Activated gamma-delta T cell treated with anti-CD3 and anti-CD28 coated beads, Interleukin-2, amount 50 U/mL, for 16 hours (primary cell): ENCODE measurements at places on chromosomes 2 and 18.

- no peak for DNase-seq
Observed at GRCh38 chr2:156918410-156918809, 339.1 kb upstream of the GALNT5 start.

GRCh38 chr2:39390216-39390615 lies 46.9 kb downstream of the MAP4K3 start:
- DNase-seq, result no peak

DNA sequence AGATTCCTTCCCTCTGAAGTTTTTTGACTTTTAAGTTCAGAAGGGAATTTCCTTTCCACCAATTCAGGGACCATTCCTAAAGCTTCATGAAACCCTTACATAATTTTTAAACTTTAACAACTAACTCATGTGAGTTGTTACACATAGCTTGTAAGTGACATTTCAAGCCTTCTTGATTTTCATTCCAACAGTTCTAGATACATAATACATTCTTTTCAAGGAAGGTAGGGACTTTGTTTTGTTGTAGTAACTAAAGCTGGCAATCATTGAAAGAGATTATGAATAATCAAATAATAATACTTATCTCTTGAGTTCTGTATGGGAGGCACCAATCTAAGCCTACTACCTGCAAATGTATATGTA lies 45.4 kb downstream of the SETBP1 start:
- DNase-seq, result no peak

GRCh38 chr2:231780123-231780908 lies 766 bp downstream of the PDE6D start:
- no peak for DNase-seq

- DNase-seq, result peak; percentile 14
Observed at GRCh38 chr18:61901323-61901986, 8.6 kb upstream of the RNF152 start.

- no peak for DNase-seq
Observed at GRCh38 chr2:50535256-50535655, 496.7 kb downstream of the NRXN1 start.

DNA sequence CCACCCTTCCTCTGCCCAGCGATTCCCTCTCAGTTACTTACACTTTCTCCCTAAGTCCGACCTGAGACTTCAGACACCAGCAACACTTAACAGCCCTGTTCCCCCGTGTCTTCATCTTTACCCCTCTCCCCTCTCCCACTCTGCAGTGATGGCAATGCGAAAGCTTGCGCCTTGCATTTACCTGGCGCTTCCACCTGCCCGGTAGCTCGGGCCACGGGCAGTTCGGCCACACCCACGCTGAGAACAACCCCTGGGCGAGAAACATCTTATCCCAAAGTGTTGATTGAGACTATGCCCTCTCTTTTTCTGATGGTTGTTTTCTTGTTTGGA lies 558 bp downstream of the DNAJC10 start:
- no peak for DNase-seq

- no peak for DNase-seq
Observed at GRCh38 chr2:128696421-128696820, 377.8 kb upstream of the HS6ST1 start.

DNA sequence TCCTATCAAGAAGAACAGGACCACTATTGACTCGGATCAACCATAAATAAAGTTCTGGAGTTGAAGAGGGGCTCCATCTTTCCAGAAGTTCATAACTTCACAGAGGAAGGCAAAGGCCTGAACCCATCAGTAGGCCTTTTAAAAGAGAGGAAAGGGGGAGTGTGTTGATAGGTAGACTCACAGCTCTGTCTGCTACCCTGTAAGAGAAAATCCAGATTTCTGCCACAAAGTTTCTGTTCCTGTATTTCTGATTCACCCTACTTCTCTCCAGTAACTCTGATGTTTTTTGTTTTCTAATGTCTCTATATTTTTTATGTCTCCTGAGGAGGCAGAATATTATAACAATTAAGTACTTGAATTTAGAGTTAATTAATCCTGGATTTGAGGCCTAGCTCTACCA lies 564.0 kb downstream of the TNS1 start:
- no peak for DNase-seq

DNA sequence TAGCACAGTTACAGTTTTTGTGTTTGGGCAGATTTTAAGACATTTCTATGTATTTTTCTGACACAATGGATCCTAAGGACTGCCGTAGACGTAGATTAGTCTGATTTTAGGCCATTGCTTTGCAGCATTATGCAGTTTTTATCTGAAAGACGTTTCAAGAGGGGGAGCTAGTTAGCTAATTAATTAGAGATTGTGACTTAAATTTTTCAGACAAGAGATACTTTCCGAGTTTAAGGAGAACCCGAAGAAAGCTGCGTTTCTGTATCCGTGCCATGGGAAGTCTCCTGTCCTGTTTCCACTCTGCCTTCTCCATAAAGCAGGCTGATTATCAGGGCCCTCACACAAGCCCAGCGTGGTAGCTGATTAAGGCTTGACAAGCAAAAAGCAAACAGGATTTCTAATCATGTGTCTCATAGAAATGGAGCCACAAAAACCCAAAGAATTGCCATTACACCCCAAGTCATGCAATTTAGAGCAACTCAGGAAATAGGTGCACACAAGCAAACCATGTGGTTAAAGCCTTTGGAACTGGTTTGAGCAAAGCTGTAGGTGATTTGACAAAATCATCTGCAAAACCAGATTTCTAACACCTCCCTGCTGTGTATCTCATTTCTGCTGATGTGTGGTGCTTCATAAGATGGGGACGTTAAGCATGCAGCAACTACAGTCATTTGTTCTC lies 808.1 kb downstream of the RNF144A start:
- DNase-seq, result peak; percentile 20

GRCh38 chr2:95552911-95553310 lies 38.9 kb upstream of the TRIM43 start:
- DNase-seq, result no peak

DNA sequence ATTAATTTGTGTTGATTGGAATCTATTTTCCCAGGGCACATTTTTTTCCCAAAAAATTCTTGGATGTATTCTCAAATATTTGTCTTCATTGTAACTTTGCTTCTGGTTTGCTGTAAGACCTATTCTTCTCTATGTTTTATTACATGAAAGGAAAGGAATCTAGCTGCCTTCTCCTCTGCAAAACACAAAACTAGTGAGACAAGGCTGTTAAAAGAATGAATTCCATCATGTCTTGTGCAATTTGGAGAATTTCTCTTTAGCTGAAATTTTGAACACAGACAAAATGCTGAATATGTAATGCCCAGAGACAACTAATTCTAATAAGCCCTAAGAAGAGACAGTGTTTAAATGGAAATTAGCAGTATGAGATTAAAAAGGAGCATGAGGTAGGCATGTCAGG lies 275.9 kb downstream of the CDH20 start:
- no peak for DNase-seq

- DNase-seq, result no peak
Observed at GRCh38 chr18:48620071-48620470, 81.2 kb downstream of the CTIF start.

GRCh38 chr2:105038383-105039061 lies 653 bp downstream of the MRPS9 start:
- no peak for DNase-seq

- DNase-seq, result no peak
Observed at GRCh38 chr2:75482398-75482797, 78.3 kb downstream of the EVA1A start.

- no peak for DNase-seq
Observed at GRCh38 chr2:74321737-74322136, 21.5 kb downstream of the SLC4A5 start.

DNA sequence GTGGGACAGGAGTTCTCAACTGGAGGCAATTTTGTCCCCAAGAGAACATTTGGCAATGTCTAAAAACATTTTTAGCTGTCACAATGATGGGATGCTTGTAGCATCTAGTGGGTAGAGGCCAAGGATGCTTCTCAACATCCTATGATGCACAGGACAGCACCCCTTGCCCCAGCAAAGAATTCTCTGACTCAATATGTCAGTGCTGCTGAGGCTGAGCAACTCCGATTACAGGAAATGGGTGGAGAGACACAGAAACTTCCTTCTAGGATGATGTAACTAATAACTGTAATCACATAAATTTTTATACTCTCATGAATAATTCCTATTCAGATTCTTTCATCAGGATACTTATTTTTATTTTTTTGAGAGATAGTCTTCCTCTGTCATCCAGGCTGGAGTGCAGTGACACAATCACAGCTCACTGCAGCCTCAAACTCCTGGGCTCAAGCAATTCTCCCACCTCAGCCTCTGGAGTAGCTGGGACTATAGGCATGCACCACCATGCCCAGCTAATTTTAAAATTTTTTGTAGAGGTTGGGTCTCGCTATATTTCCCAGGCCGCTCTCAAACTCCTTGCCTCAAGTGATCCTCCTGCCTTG lies 120.3 kb upstream of the ACAA2 start:
- no peak for DNase-seq

DNA sequence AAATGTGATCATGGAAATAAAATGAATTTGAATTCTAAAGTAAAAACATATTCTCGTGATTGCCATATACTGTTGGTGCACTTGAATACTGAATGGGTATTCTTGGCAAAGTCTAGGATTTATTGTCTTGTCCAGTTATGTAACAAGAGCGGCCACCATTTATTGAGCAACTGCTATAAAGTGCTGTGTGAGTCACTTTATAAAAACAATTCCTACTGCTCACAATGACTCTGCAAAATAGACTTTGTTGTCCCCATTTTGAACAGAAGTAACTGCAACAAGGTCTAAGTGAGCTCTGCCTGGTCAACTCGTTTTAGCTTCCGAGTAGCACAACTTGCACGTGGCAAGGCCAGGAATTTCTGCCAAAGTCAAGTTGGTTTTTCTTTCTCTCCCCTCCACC lies 995.6 kb upstream of the FANCL start:
- DNase-seq, result no peak

DNA sequence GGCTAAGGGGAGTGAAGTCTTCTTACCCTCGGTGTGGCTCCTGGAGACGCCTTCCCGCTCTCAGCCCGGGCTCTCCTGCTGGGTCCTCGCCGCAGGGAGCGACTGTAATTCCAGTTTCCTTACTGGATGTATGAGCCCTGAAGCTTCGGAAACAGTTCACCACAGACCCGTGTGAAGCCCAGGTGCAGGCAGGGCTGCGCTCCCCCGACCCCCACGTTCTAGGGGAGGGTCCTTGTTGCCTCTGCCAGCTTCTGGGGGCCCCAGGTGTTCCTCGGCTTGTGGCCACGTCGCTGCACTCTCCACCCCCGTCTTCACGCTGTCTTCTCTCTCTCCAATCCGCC lies 5.1 kb upstream of the ASB1 start:
- DNase-seq, result no peak

DNA sequence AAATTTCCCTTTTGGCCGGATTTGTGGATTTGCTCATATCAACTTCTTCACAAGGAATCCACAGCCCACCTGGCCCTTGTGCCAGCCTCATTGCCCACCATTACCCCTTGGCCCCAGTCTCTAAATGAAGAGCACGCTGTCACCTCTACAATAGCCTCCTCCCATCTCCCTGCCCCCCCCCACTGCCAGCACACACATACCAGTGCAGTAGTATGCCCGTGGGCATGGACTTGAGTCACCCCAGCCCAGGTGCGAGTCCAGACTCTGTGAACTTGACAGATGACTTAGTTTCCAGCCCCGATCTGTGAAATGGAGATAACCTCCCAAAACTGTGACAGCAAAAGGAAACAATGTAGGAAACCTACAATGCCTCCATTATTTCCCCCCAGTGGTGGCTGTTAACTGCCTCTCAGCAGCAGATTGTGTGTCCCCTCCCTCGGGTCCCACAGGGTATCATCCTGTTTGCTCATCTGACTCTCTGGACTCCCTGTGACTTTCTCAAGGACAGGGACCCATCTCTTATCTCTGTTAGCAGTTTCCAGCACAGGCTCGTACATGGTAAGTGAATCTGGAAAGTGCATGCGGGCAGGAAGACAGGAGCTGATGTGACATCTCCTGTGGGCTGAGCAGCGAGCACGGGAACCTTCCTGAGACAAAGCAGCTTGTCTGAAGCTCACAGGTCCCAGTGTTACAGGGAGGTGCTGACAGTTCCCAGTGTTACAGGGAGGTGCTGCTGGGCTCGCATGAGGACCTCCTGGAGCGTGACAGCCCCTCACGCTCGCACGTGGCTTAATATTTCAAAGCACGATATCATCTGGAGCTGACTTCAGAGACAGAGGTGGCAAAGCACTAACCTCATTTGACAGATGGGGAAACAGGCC lies 4.2 kb upstream of the TMEM185B start:
- DNase-seq, result no peak

DNA sequence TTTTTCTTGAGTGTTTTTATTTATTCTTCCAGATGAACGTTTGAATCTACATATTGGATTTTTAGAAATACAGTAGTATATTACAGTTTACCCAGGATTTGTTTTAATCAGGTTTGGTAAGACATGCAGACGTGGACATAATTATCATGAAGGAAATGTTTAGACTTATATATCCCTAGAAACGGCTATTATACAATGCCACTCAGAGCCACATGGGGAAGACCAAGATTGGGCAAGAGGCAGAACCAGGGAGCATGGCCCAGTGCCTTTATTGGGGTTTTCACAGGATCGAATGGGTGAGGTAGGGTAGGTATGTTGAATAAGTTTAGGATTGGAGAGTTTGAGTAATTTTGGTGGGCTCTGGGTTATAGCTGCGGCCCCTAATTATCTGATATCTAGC lies 212.2 kb downstream of the CAMKMT start:
- no peak for DNase-seq

DNA sequence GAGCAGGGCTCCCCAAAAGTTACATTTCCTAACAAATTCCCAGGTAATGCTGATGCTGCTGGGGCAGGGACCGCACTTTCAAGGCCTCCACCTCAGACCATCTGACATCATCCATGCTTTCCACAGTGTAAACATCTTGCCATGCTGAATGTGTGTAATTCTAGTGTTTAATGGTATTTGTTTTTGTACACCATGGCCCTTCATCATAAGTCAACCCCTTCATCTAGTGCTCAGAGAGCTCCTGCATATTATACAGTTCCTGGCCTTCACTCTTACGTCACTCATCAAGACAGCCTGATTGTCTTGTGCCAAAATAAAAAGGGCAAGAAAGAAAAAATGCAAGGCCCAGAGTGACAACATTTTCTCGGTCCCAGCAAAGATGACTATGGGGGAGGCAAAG lies 77.5 kb upstream of the ZFP36L2 start:
- no peak for DNase-seq

DNA sequence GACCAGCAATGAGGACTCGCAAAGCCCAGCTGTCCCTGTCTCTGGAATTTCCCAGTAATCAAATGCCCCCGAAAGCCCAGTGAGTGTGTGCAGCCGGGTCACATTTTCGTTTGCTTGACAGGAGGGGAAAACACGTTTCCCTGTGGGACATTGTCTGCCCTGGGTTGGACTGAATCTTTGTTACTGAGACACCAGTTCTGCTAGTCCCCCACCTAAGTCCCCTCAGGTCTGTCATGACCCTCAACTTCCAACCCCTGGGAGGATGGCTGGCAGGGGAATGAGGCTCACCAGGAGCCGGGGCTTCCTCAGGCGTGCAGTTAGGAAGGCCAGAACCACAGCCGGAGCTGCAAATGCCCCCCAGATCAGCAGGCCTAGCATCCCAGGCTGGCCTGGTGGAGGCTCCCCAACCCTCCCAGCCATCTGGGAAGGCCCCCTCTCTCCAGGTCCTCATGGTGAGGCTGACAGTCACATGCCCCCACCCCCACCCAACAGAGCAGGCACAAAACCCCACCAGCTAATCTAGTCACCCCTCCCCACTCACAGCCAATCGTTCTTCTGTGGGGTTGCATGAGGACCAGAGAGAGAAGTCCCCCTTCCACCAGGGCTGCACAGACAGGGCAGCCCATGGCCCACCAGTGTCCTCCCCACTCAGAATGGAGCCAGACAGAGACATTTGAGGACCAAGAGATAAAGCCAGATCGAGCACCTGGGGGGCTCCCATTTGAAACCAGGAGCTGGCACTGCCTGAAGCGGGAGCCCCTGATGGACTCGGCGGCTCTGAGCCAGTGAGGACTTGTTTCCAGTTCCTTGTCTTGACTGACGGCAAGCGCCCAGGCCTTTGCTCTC lies 33.6 kb downstream of the CYP26B1 start:
- DNase-seq, result no peak
